NCI-H1417 treated with DMSO at 0.1 percent for 48 hours (cell line): ENCODE measurements at places on chromosomes 7 and 10.

DNA sequence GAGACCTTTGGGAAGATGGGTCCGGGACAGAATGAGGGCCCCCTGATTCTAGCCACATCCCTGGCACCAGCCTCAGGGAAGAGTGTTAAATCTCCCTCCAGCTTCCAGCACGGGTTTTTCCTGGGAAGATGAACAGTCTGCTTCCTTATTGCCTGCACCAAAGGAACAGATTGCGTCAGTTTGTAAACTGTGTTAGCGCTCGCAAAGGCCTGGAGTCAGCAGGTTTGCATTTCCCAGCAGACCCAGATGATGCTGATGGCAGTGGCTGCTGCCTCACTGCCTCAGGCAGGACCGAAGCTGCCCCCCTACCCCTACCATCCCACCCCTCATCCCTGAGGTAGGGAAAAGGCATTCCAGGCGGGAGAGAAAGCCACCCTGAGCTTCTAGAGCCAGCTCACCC lies 34.6 kb upstream of the LRRC4 start:
- DNase-seq, result no peak

- DNase-seq, result no peak
Measured at GRCh38 chr7:93883078-93883916, 7.3 kb downstream of the TFPI2 start.

GRCh38 chr7:136617176-136617575 lies 251.3 kb upstream of the CHRM2 start:
- no peak for DNase-seq

GRCh38 chr7:121545418-121545817 lies 149.3 kb upstream of the FAM3C start:
- no peak for DNase-seq
